ENCODE measurements at places on chromosomes 7 and 10.

DNA sequence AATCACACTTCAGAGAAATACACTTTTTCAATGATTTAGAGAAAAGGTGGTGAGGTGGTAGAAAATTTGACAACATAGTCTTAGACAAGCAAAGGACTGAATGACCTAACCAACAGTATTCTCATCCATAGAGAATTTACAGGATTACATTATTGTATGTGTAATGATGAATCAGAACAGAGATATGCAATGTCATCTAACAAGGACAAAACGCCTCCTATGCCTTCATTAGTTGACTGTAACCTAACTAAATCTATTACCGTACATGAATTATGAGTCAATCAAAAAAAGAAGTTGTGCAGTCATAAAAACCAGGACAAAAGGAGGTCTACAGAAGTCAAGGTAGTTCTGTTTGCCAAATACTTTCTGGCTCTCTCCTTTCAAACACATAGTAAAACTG is 66.5 kb downstream of the RAB11FIP2 start:
- DNase-seq, result no peak
- H3K4me1 ChIP-seq, result no peaks in the 10 kb centered on the region
- H3K4me3 ChIP-seq, result no peak overlapping the region
- no peaks in the 10 kb centered on the region for H3K36me3 ChIP-seq
- H3K27ac ChIP-seq, result no peak overlapping the region

- no peaks in the 10 kb centered on the region for H3K27me3 ChIP-seq
- DNase-seq, result no peak
- H3K36me3 ChIP-seq, result no peaks in the 10 kb centered on the region
- no peak overlapping the region for H3K27ac ChIP-seq
Measured at GRCh38 chr10:507908-508444, 181.5 kb downstream of the DIP2C start.

DNA sequence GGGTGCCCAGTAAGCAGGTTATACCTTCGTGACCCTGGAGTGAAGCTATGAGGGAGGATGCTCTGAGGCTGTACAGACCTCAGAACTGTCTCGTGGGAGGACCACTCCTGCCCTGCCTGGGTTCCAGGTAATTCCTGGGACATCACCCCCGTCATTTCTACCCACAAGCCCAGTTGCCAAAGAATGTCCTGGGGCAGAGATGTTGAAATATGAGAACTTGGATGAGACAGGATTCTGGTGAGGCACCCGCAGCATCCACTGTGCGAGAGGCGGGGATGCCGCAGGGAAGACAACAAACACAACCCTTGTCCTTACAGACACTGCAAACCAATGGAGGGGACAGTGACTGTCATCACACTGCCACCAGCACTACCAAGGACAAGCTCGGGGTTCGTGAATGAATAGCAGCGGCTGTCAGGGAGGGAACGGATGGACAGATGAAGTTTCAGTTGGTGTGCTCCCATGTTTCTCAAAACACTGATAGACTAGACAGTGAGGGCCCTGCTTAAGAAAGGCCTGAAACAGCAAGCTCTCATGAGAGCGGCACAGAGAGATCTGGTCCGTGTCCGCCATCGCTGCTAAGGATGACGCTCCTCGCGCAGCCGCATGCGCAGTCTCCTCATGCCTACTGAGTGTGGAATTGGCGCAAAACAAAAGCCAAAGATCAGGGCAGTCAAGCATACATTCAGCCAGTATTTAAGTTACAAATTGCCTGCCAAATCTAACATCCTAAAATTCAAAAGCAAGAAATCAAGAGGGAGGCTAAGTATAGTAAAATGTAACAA is 82.0 kb upstream of the RHEB start:
- no peaks in the 10 kb centered on the region for H3K36me3 ChIP-seq
- H3K27me3 ChIP-seq, result no peaks in the 10 kb centered on the region
- H3K4me1 ChIP-seq, result no peaks in the 10 kb centered on the region
- H3K4me3 ChIP-seq, result no peak overlapping the region

- H3K36me3 ChIP-seq, result no peaks in the 10 kb centered on the region
- DNase-seq, result no peak
- H3K27ac ChIP-seq, result no peak overlapping the region
- H3K27me3 ChIP-seq, result no peaks in the 10 kb centered on the region
- no peak overlapping the region for H3K4me3 ChIP-seq
Measured at GRCh38 chr10:111491154-111491553, 414.3 kb downstream of the ADRA2A start.

GRCh38 chr10:63711867-63712716 is 190.9 kb downstream of the REEP3 start:
- no peak overlapping the region for H3K27ac ChIP-seq
- H3K4me1 ChIP-seq, result peaks cover 33% of the 10 kb centered on the region
- H3K27me3 ChIP-seq, result no peaks in the 10 kb centered on the region
- no peak for DNase-seq
- H3K36me3 ChIP-seq, result no peaks in the 10 kb centered on the region

GRCh38 chr7:100897772-100898454 is 2.2 kb upstream of the ACHE start:
- DNase-seq, result no peak
- no peaks in the 10 kb centered on the region for H3K36me3 ChIP-seq
- peaks cover 7% of the 10 kb centered on the region for H3K4me1 ChIP-seq
- H3K4me3 ChIP-seq, result no peak overlapping the region

- DNase-seq, result no peak
- no peaks in the 10 kb centered on the region for H3K36me3 ChIP-seq
- H3K4me1 ChIP-seq, result peaks cover 3% of the 10 kb centered on the region
- no peak overlapping the region for H3K4me3 ChIP-seq
Measured at GRCh38 chr10:112953174-112954159, 3.4 kb downstream of the TCF7L2 start.

DNA sequence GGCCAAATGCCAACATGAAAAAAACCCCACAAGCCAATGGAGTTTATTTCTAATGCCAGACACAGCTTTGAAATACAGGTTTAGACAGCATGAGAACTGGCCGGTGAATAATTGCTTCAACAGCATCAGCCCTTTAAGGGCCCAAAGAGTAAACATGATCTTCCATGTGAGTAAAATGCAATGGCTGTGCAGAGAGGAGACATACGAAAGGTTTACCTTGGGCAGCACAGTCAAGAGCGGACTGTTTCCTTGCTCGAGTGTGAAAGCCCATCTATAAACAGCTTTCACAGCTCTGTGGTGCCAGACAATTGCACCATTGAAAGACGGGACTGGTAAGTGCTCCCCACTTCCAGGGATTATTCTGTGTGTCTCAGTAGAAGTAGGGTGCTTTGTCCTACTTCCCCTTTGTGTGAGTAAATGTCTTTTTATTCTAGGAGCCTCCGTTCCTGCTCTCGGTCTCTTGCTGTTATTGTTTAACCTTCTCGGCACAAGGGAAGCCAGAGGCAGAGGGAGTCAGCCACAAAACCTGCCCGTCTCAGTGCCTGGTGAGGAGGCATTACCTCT is 77.8 kb upstream of the KAT6B start:
- H3K27me3 ChIP-seq, result no peaks in the 10 kb centered on the region
- no peaks in the 10 kb centered on the region for H3K36me3 ChIP-seq
- H3K4me3 ChIP-seq, result no peak overlapping the region
- H3K4me1 ChIP-seq, result peaks cover 7% of the 10 kb centered on the region

GRCh38 chr10:14476006-14476405 is 145.3 kb upstream of the FRMD4A start:
- H3K4me3 ChIP-seq, result no peak overlapping the region
- H3K36me3 ChIP-seq, result no peaks in the 10 kb centered on the region
- H3K27ac ChIP-seq, result no peak overlapping the region
- no peaks in the 10 kb centered on the region for H3K4me1 ChIP-seq
- no peaks in the 10 kb centered on the region for H3K27me3 ChIP-seq

DNA sequence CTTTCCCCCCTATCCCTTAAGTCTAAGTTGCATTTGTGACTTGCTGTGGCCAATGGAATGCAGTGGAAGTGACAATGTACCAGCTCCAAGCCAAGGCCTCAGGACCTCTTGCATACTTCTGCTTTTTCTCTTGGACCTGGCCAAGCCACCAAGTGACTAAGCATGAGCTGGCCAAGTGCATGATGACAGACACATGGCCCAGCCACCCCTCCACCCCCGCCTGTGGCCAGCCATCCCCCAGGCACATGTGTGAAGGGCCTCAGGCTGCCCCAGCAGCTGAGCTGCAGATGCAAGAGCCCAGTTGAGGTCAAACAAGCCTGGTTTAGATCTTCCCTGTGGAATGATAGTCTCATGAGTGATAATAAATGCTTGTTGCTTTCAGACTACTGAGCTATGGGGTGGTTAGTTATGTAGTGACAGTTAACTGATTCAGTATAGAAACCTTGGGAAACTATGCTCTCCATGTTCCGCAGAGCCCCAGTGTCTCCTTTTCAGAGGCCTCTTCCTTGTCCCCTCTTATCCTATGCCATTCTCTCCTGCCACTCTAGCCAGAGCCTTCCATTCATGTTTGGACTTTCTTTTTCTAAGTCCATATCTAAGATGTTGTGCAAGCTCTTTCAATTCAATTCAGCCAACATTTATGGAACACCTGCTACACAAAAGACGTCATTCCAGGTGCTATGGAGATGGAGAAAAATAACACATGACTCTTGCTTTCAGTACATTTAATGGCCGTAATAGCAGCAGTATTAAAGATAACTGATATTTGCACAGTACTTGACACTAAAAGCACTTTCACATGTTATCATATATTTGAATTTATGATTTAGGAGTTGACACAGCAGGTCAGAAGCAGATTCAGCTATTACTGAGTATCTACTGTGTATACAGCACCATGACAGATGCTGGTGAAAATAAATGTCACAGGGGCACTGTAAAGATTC is 55.5 kb upstream of the LOXL4 start:
- H3K4me3 ChIP-seq, result no peak overlapping the region
- DNase-seq, result no peak
- no peaks in the 10 kb centered on the region for H3K27me3 ChIP-seq

- H3K4me3 ChIP-seq, result peak overlapping the region; percentile 48
- H3K27ac ChIP-seq, result peak overlapping the region; percentile 99
- H3K27me3 ChIP-seq, result no peaks in the 10 kb centered on the region
Measured at GRCh38 chr7:98641646-98642500, 24.8 kb downstream of the NPTX2 start.

DNA sequence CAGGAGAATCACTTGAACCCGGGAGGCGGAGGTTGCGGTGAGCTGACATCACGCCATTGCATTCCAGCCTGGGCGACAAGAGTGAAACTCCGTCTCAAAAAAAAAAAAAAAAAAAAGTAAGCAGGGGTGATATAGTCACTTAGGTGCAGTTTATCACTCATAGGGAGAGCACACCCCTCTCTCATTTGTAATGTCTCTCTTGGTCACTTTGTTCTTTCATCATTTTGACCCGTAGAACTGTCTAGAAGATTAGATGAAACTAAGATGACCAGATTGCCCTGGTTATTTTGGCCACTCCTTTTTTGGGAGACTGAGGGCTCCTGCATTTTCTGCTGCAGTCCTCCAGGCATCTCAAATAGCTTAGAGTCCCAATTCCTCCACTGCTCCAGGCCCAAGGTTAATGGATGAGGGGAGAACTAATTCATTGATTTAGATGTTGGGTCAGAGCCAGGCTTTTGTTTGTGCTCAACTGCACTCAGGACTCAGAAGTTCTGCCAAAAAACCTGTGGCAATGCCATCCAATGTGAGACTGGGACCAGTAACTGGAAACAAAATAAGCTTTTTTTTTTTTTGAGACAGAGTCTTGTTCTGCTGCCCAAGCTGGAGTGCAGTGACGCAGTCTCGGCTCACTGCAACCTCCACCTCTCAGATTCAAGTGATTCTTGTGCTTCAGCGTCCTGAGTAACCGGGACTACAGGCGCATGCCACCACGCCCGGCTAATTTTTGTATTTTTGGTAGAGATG is 50.0 kb upstream of the CAMK1D start:
- H3K27me3 ChIP-seq, result no peaks in the 10 kb centered on the region
- no peak overlapping the region for H3K4me3 ChIP-seq
- H3K27ac ChIP-seq, result no peak overlapping the region
- no peaks in the 10 kb centered on the region for H3K4me1 ChIP-seq

- no peak for DNase-seq
- no peaks in the 10 kb centered on the region for H3K36me3 ChIP-seq
- H3K27ac ChIP-seq, result no peak overlapping the region
- no peaks in the 10 kb centered on the region for H3K4me1 ChIP-seq
- H3K4me3 ChIP-seq, result no peak overlapping the region
- H3K27me3 ChIP-seq, result no peaks in the 10 kb centered on the region
Measured at GRCh38 chr10:43114743-43115611, 23.3 kb upstream of the CSGALNACT2 start.

GRCh38 chr10:73910401-73910763 is 550 bp upstream of the PLAU start:
- H3K27me3 ChIP-seq, result no peaks in the 10 kb centered on the region
- H3K4me1 ChIP-seq, result peaks cover 24% of the 10 kb centered on the region
- H3K27ac ChIP-seq, result no peak overlapping the region

GRCh38 chr7:50706469-50706937 is 76.2 kb downstream of the GRB10 start:
- H3K27me3 ChIP-seq, result no peaks in the 10 kb centered on the region
- no peaks in the 10 kb centered on the region for H3K36me3 ChIP-seq
- H3K27ac ChIP-seq, result no peak overlapping the region
- H3K4me3 ChIP-seq, result no peak overlapping the region

- no peak overlapping the region for H3K27ac ChIP-seq
- no peak overlapping the region for H3K4me3 ChIP-seq
- H3K36me3 ChIP-seq, result no peaks in the 10 kb centered on the region
- no peak for DNase-seq
Measured at GRCh38 chr7:129790136-129790535, 162.6 kb downstream of the UBE2H start.

DNA sequence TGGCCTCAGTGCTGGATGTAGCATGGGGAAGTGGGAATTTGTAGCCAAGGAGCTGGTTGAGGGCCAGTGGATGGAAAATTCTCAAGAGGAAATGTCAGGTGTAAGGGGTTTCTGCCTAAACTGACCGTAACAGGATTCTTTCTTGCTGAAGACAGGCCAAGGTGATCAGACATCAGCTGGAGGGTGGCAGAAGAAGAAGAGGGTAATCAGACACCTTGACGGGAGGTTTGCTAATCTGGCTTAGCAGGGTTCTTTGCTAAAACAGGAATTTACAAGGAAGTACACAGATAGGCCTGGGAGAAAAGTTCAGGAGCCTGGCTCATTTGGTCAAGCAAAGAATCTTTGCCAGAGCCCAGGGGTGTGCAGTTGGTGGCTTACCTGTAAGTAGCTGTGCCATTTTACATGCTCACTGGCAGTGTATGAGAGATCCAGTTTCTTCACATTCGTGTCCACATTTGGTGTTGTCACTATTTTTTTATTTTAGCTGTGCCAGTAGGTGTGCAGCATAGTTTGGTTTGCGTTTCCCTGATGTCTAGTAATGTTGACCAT is 73.7 kb downstream of the BMPR1A start:
- no peak overlapping the region for H3K4me3 ChIP-seq
- no peaks in the 10 kb centered on the region for H3K27me3 ChIP-seq
- no peaks in the 10 kb centered on the region for H3K4me1 ChIP-seq
- DNase-seq, result no peak

GRCh38 chr10:114220281-114220680 is 18.8 kb upstream of the VWA2 start:
- no peak for DNase-seq
- H3K36me3 ChIP-seq, result no peaks in the 10 kb centered on the region
- H3K4me3 ChIP-seq, result no peak overlapping the region
- no peak overlapping the region for H3K27ac ChIP-seq

GRCh38 chr10:62402508-62402907 is 28.3 kb downstream of the ZNF365 start:
- H3K36me3 ChIP-seq, result no peaks in the 10 kb centered on the region
- H3K4me3 ChIP-seq, result no peak overlapping the region
- no peaks in the 10 kb centered on the region for H3K4me1 ChIP-seq
- DNase-seq, result no peak
- no peak overlapping the region for H3K27ac ChIP-seq

GRCh38 chr7:40374575-40374974 is 239.8 kb downstream of the SUGCT start:
- H3K27me3 ChIP-seq, result no peaks in the 10 kb centered on the region
- no peak overlapping the region for H3K4me3 ChIP-seq
- H3K27ac ChIP-seq, result no peak overlapping the region
- H3K4me1 ChIP-seq, result no peaks in the 10 kb centered on the region
- DNase-seq, result no peak
- no peaks in the 10 kb centered on the region for H3K36me3 ChIP-seq

All from Karpas-422 (cell line).